ENCODE measurements at places on chromosomes 16 and 17.

- DNase-seq = no peak
Observed at GRCh38 chr16:5216441-5217080, 119.0 kb upstream of the EEF2KMT start.

DNA sequence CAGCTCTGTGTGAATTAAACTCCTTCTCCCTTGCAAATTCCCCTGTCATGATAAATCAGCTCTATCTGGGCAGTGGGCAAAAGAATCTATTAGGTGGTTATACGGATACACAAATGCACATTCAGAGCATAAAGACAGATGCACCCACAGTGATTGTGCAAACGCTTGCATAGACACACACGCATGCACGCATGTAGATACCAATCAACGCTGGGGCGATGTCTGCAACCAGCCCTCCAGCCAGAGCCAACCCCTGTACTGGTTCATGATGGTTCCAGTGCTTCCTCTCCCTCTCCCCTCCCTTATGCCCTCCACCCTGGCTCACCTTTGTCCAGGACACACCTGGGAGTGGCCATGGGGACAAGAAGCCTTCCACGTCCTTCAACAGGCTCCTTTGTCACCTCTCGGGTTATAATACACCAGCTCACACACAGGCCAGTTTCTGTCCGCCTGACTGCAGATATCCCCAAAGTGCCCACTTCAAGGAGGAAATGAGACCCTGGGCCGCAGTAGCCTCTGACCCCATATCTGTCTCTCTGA is 33.1 kb upstream of the SNN start:
- DNase-seq = no peak

DNA sequence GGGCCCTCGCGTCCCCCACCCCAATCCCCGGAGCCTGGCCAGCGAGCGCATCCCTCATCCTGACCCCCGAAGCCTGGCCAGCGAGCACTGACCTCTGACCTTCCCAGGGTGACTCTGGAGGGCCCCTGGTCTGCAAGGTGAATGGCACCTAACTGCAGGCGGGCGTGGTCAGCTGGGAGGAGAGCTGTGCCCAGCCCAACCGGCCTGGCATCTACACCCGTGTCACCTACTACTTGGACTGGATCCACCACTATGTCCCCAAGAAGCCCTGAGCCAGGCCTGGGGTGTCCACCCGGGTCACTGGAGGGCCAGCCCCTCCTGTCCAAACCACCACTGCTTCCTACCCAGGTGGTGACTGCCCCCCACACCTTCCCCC is 2.3 kb downstream of the TPSD1 start:
- DNase-seq = no peak

DNA sequence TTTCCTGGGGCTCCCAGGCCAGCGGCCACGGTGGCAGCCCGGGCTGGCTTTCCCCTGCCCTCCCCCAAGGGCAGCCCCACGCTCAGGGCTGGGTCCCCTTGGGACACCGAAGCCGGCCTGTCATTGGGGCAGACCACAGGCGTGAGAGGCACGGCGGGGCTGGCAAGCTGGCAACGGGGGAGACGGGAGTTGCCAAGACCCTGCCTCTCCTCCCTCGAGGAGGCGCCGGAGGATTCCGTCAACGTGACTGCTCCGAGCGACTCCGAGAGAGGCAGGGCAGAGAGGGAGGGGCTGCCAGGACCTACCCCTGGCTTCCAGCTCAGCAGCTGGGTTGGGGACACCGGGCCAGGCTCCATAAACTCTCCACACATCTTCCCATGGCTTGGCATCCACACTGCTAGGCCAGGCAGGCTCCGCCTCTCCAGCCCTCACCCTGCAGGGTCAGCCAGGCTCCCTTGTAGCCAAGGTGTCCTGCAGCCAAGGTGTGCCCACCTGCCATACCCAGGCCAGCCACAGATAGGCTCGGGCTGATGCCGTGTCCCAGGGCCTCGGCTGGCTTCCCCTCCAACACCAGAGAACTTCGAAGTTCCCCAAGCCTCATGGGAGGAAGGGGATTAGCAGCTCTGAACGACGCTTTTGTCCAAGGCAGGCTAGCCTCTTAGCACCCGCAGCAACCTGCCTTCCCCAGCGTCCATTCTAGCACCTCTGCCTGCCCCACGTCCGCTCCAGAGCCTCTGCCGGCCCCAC is 25.5 kb downstream of the TIMM22 start:
- DNase-seq = no peak
